ENCODE measurements at places on chromosomes 12 and 14.
A peak's percentile ranks its signal among the peaks of the same experiment; 100 is the strongest.

DNA sequence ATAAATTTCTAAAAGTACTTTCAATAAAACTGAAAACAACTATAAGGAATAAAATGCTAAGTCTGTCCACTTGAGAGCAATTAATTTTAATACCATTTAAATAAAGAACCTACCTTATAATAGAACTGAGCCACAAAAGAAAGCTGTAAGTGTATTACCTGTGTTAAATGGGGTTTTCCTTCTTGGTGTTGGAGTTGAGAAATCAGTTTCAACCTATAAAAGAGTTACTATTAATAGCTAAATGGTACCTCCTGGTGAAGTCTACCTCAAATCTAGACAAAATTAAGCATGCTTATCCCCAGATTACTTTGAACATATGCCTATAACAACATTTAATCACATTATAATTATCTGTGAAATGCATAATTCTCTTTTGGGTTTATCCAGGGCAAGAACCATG lies 48.8 kb downstream of the MIS18BP1 start:
- H3K4me3 ChIP-seq: no peak overlapping the region
- H3K27ac ChIP-seq: no peak overlapping the region
- no peak for DNase-seq
- no peaks in the 10 kb centered on the region for H3K27me3 ChIP-seq
- H3K36me3 ChIP-seq: no peaks in the 10 kb centered on the region

DNA sequence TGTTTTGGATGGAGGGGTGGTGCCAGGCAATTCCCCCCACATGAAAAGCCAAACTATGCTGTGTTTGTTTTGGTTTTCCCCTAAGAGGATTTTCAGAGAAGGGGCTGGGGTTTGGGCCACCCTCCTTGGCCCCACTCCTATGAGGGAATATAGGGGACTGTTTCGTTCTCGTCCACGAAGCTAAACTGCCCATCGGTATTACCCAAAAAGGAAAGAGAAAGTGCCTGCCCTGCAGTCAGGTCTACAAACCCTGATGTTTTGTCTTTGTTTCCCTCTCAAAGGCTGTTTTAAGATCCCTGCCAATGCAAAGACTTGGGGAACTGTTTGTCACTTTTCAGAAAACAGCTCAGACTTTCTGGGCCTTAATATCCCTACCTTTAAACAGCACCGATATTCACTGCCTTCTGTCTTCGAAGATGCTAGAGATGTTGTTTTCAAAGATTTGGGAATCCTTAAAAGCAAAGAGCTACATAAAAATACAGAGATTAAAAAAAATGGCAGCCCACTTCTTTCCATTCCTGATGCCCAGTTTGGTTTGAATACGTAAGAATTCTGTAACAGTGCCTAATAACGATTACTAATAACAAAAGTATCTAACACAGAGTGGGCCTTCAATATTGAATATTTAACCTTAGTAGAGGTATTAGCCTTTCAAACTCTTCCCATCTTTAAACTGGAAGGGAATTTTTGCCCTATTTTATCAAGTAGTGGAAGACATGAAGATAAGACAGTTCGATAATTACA lies 518.4 kb downstream of the MED13L start:
- H3K4me1 ChIP-seq: no peaks in the 10 kb centered on the region
- DNase-seq: no peak
- H3K36me3 ChIP-seq: no peaks in the 10 kb centered on the region
- no peaks in the 10 kb centered on the region for H3K27me3 ChIP-seq

DNA sequence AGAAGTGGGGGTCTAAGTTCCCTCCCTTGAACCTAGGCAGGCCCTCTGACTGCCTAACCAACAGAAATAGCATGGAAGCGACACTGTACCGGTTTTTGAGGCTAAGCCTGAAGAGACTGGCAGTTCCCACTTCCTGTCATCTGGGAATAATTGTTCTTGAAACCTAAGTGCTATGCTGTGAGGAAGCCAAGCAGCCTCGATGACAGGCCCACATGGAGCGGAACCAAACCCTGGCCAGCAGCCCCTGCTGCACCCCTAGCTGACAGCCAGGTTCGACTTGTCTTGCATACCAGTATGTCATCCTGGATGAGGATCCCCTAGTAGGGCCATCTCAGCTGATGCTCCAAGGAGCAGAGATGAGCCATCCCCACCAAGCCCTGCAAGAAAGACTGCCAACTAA lies 6.4 kb upstream of the GPR68 start:
- no peak overlapping the region for H3K27ac ChIP-seq
- no peaks in the 10 kb centered on the region for H3K36me3 ChIP-seq
- H3K4me3 ChIP-seq: no peak overlapping the region

DNA sequence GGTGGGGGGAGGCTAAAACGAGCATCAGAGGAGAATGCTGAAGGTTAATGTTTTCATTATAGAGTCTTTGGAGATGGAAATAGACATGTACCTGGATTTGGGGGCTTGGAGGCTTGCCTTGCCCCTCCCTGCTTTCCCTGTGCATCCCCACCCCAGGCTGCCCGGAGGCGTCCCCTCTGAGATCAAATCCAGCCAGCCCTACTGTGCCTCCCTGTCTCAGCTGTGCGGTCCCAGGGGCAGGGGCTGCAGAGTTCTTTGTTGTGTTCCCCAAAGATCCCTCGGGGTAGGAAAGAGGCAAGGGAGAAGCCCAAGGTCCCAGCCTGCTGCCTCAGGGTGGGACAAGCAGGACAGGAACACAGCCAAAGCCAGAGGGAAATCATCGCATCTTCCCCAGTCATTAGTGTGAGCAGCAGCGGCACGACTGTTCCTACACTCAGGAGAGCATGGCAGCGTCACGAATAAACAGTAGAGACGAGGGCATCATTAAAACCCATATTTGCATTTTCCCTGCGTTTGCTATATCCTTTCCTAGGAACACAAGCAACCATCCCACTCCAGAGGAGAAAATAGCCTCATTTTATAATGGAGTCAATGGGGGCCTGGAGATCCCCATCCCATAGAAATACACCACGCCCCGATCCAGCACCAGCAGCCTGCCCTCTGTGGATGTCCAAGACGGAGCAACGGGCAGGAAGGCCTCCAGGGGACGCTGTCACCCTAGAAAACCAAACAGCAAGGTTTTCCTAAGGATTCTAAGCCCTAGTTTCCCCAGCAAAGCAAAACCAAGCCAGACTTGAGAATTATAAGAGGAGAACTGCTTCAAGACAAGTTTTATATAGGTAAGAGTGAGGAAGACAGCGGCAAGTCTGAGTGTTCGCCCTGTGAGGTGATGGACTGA lies 32.4 kb downstream of the ANO2 start:
- no peak for DNase-seq
- H3K4me1 ChIP-seq: no peaks in the 10 kb centered on the region
- no peak overlapping the region for H3K27ac ChIP-seq

- DNase-seq: no peak
- no peaks in the 10 kb centered on the region for H3K4me1 ChIP-seq
- no peaks in the 10 kb centered on the region for H3K36me3 ChIP-seq
- H3K27ac ChIP-seq: no peak overlapping the region
Measured at GRCh38 chr14:64187331-64187730, 106.8 kb downstream of the ESR2 start.

DNA sequence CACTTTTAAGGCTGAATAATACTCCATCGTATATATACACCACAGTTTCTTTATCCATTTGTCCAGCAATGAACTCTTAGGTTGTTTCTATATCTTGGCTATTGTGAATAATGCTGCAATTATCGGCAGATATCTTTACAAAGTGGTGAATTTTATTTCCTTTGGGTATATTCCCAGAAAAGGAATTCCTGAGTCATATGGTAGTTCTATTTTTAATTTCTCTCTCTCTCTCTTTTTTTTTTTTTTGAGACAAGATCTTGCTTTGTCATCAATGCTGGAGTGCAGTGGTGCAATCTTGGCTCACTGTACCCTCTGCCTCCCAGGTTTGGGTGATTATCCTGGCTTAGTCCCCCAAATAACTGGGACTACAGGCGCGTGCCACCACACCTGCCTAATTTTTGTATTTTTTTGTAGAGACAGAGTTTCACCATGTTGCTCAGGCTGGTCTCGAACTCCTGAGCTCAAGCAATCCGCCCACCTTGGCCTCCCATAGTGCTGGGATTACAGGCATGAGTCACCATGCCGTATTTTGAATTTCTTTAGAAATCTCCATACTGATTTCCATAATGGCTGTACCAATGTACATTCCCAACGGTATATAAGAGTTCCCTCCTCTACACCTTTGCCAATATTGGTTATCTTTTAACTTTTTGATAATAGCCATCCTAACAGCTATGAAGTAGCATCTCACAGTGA lies 98.4 kb downstream of the EFCAB11 start:
- no peaks in the 10 kb centered on the region for H3K36me3 ChIP-seq
- no peaks in the 10 kb centered on the region for H3K4me1 ChIP-seq
- no peak overlapping the region for H3K4me3 ChIP-seq

DNA sequence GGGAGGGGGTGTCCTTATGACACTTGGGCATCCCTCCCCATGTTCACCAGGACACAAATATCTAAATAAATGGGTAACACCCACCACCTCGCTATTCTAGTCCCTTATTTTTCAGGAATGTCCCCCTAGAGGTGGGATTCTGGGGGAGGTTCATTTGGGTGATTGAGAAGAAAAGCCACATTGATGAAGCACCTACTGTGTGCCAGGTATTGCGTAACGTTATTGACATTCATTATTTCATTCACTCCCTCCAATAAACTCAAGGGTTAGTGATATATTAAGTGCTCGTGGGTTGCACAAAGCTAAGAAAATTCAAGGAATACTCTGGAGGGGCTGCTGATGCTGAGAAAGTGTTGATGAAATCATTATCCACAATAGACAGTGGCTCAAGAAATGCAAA lies 92.5 kb upstream of the NOS1 start:
- no peak overlapping the region for H3K4me3 ChIP-seq
- no peak overlapping the region for H3K27ac ChIP-seq
- no peak for DNase-seq
- H3K27me3 ChIP-seq: no peaks in the 10 kb centered on the region
- H3K4me1 ChIP-seq: no peaks in the 10 kb centered on the region
- no peaks in the 10 kb centered on the region for H3K36me3 ChIP-seq

GRCh38 chr12:106418970-106419369 lies 61.4 kb downstream of the POLR3B start:
- no peak overlapping the region for H3K4me3 ChIP-seq
- no peaks in the 10 kb centered on the region for H3K36me3 ChIP-seq
- DNase-seq: no peak
- peak overlapping the region; percentile 34 for H3K27ac ChIP-seq
